Brain pericyte (primary cell): ENCODE measurements at places on chromosomes 5 and 9.

- no peak for DNase-seq
Observed at GRCh38 chr9:69223605-69224004, 49.5 kb downstream of the TJP2 start.

DNA sequence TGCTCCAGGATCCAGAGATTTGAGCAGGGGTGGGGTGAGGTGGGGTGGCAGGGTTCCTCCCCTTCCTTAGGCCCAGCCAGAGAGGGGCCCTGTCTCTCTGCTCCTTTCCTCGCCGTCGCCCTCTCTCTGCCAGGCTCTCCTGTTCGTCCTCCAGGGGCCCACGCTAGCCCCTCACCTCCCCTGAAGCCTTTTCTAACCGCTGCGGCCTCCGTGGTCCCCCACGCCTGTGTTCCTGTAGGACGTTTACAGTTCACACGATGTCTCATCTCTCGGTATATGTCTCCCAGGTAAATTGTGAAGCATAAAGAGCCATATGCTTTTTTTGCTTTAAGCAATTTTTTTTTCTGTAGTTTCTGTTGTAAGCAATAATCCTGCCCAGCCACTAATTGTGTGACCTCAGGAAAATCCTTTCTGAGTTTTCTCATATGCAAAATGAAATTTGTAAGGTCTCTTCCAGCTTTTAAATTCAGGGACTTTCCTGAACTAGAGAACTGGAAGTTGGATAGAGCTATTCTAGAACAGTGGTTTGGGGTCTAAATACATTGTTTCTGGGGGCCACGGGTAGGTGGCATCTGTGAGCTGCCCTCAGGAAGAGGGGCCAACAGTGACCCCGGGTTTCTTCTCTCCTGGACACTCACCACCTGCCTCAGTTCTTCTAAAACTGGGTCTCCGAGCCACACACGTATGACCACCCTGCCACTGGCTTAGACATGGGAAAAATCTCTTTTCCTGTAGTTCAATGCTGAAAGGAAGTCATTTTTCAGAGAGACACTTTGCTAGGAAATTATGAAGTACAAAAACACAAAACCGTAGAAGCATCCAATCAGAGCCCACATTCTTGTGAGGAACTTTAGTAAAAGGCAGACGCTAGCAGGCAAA lies 50.2 kb upstream of the ZNF366 start:
- no peak for DNase-seq

DNA sequence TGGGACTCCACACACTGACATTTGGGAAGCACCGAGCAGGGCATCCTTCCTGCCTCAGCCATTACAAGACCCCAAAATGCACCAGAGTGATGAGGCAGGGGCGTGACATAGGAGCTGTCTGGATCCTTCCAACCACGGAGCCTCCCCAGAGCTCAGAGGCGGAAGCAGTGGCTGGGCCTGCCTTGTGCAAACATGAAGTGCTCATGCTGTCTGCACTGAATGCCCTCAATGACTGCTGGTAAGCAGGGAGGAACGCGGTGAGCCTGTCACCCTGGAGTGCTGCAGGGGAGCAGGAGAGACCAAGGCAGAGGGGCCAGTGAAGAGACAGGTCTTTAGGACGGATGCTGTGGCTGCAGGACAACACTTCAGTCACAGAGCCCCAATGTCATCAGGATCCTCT lies 60.2 kb upstream of the HRH2 start:
- no peak for DNase-seq

- DNase-seq = no peak
Observed at GRCh38 chr9:88077071-88077617, 61.1 kb downstream of the SPATA31C2 start.

GRCh38 chr9:84271921-84272556 lies 68.5 kb downstream of the SLC28A3 start:
- DNase-seq = no peak

- no peak for DNase-seq
Observed at GRCh38 chr9:126952205-126952977, 37.8 kb downstream of the RALGPS1 start.

GRCh38 chr5:5592541-5592940 lies 170.1 kb downstream of the ICE1 start:
- no peak for DNase-seq

GRCh38 chr9:94677929-94678328 lies 38.6 kb upstream of the FBP1 start:
- DNase-seq = no peak
